DMS79 (cell line): ENCODE measurements at places on chromosomes 12 and 14.

- no peak for DNase-seq
Observed at GRCh38 chr14:77917491-77918201, 117.7 kb downstream of the ADCK1 start.

DNA sequence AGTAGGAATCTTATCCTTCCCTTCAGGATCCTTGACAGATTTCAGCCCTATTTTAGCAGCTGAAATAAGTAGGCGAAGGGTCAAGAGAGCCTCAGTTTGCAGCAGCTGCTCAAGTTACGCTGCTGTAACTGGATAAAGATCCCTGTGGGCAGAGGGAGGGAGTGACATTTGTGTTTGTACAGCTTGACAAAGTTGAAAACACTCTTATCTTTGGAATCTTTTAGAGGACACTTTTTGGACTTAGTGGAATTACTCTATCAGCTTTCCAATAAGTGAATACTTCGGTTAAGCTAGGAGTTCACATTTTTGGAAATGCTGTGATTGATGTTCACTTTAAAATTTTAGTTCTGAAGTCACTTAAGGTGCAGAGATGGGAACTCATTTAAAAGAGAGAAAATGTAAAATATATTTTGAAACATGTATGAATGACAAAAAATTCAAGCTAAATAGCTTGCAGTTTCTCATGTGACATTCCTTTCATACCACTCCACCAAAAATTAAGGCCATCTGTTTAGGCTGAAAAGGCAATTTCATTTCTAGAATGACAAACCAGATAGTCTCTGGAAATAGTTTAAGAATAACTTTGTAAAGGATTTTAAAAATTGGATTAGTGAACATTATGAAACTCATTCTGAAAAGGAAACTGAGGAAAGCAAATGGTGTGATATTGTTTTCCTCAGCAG lies 55.2 kb downstream of the SLC38A4 start:
- DNase-seq, result no peak

DNA sequence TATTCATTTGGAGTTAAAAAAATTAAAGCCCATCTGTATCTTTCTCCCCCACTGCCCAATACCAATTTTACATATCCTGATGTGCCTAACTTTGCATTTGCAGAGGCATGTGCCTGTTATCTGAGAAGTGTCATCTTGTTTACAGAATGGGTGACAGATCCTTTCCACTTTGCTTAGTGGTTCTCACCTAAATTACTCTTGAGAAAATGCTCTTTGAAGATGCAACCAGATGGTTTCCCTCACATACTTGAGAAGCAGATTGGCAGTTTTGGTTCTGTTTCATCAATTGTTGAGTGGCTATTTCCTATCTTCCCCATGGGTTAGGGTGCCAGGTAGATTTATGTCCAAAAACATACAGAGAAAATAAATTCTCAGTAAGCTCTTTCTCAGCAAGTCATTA lies 1051.4 kb upstream of the ATXN7L3B start:
- no peak for DNase-seq

DNA sequence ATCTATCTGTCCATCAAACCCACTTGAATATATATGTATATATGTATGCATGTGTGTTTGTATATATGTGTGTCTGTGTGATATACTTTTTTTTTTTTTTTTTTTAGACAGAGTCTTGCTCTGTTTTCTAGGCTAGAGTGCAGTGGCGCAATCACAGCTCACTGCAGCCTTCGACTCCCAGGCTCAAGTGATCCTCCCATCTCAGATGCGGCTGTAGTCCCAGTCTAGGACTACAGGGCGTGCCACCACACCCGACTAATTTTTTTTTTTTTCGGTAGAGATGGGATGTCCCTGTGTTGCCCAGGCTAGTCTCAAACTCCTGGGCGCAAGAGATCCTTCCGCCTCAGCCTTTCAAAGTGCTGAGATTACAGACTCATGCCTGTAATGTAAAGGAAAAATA lies 13.0 kb upstream of the APOBEC1 start:
- no peak for DNase-seq

DNA sequence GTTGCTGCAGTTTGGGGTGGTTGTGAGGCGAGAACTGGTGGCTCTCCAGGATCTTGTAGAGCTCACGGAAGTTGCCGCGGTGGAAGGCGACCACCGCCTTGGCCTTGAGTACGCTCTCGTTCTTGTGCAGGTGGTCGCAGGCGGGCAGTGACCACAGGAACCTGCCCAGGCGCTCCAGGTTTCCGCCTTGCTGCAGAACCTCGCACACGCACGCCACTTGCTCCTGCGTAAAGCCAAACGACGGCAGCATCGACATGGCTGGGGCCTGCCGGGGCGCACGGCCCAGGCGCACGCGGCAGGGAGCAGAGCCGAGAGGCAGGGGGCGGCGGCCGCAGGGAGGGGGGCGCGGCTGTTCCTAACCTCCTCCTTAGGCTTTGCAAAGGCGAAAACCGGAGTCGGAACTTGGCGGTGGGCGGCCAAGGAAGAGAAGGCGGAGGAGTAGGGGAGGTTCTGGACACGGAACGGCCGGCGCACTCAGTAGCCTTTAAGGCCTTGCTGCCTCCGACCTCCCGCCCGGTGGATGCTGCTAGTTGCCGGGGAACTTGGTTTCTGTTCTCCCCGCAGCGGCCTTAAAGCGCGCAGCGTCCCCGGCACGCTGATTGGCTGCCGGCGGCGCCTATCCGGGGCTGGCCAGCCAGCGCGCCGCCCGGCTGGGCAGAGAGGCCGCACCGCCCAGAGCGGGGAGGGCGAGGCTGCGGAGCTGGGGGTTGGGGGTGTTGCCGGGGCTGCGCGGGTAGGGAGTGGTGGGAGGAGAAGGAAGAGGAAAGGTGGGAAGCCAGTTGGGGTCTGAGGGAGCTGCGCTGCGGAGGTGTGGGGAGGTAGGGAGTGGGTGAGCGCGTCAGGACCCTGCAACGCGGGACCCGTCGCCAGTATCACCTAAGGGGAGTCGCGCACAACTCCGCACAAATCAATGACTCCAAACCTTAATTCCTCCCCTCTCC lies at the start of gene SIX1:
Gene SIX1 (minus strand): TSS at position 544 of the 941 bp plus-strand sequence. CDS start 288 bp downstream, at position 256.
- peak; percentile 92 for DNase-seq

DNA sequence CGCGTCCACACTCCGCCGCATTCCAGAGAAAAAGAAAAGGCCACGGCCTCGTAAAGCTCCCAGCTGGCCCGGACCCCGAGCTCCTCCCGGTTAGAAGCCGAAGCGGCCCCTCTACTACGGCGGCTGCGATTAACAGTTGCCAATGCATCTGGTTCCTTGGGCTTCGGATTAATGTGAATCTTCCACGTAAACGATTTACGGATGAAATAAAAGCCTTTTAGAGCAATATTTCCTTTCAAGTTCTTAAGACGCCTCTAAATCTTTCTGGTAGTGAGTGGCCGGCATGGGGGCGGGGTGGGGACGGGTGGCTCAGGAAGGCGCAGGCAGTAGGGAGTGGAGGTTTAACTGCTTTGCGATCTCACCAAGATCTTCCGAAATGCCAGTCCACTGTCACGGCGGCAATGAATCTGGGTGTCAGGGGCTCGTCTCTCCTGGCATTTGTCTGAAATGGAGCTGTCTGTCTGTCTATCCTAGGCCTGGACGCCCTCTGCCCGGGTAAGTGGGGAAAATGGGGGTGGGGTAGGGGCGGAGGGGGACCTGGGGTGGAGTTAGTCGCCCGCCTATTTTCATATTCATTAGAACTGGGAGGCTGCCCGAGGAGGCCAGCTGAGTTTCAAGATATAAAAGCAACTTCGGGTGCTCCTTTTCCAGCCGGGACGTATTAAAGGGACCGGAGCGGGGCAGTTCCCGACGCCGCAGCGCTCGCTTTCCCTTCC lies 413 bp upstream of the ALX1 start:
- DNase-seq, result no peak

DNA sequence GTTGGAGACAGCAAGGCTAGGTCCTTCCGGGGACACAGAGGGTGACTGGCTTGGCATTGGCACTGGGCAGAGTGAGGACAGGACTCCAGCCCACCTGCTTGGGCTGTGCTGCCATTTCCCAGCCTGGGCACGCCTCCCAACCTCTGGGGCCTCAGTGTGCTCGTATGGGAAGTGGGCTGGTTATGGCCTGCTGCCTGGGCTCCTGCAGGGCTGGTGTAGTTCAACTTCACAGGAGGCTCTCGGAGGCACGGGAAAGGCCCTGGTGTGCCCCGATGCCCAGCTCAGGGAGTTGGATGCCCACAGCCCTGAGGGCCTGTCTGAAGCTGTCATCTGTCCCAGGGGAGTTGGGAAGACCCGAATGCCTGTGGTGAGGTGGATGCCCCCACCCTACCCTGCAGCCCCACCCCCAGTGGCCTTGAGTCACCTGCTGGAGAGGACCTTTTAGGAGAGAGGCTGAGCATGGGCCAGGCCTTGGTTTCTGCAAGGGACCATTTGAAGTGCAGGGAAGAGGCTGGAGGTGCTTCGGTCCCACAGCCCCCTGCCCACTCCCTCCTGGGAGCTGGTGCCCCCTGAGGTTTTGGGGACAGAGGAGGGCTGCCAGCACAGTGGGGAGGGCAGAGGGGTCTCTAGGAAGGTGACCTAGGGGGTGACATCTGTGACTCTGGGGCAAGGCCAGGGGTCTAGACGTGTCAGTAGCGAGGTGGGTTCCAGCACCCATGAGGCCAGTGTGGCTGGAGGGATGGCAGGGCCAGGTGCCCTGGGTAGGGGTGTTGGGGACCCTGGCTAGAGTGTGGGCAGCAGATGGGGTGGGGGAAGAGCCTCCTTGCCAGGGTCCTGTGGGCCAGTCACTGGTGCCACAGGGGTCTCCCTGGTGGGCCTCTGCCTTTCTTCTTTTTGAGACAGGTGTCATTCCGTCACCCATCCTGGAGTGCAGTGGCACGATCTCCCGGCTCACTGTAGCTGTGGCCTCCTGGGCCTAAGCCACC lies 9.1 kb downstream of the ULK1 start:
- no peak for DNase-seq
